Esophagus muscularis mucosa (tissue), 4 donors: ENCODE measurements at places on chromosomes 2 and 18. TPM values are rescaled to one million over a fixed set of nuclear protein-coding genes. Genes with fewer than 3 reads are reported as not detected.

DNA sequence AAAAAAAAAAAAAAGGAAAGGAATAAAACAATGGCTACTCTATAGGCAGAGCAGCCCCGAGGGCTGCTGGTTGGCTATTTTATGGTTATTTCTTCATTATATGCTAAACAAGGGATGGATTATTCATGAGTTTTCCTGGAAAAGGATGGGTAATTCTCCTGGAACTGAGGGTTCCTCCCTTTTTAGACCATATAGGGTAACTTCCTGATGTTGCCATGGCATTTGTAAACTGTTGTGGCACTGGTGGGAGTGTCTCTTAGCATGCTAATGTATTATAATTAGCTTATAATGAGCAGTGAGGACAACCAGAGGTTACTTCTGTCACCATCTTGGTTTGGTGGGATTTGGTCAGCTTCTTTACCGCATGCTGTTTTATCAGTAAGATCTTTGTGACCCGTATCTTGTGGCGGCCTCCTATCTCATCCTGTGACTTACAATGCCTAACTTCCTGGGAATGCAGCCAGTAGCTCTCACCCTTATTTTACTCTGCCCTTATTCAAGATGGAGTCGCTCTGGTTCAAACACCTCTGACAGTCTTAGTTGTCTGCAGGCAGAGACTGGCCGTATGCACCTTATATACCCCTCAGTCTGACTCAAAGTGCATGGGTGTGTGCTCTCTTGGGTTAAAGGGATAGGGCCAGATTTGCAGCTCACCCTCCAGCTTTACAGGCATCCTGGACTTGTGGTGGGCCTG lies 57.7 kb downstream of the HAUS1 start:
- no peak overlapping the region for H3K27ac ChIP-seq
- DNase-seq = no peak
- H3K4me3 ChIP-seq = no peak overlapping the region

DNA sequence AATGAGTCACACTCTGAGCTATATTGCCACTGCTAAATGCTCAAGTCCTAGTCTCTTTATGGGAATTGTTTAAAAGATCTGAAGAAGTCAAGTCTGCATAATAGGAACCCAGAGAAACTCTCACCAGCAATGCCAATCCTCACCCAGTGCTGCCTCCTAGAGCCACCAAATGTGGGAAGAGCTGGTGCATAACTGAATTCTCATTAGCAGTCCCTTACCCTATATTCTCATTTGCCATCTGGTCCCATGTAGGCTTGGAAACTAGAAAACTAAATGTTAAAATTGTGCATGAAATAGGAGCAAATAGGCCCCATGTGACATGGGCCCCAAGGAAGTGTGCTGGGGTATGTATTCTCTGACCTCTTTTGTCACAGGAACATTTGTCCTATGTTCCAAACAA lies 224.4 kb upstream of the SMAD2 start:
- H3K27ac ChIP-seq = peak overlapping the region; percentile 81
- no peak for DNase-seq
- H3K4me1 ChIP-seq = peaks cover 45% of the 10 kb centered on the region
- H3K4me3 ChIP-seq = no peak overlapping the region

GRCh38 chr2:69589973-69590652 lies 53.4 kb downstream of the AAK1 start:
- H3K4me1 ChIP-seq = peaks cover 14% of the 10 kb centered on the region
- no peaks in the 10 kb centered on the region for H3K27me3 ChIP-seq
- no peak overlapping the region for H3K4me3 ChIP-seq
- DNase-seq = no peak

DNA sequence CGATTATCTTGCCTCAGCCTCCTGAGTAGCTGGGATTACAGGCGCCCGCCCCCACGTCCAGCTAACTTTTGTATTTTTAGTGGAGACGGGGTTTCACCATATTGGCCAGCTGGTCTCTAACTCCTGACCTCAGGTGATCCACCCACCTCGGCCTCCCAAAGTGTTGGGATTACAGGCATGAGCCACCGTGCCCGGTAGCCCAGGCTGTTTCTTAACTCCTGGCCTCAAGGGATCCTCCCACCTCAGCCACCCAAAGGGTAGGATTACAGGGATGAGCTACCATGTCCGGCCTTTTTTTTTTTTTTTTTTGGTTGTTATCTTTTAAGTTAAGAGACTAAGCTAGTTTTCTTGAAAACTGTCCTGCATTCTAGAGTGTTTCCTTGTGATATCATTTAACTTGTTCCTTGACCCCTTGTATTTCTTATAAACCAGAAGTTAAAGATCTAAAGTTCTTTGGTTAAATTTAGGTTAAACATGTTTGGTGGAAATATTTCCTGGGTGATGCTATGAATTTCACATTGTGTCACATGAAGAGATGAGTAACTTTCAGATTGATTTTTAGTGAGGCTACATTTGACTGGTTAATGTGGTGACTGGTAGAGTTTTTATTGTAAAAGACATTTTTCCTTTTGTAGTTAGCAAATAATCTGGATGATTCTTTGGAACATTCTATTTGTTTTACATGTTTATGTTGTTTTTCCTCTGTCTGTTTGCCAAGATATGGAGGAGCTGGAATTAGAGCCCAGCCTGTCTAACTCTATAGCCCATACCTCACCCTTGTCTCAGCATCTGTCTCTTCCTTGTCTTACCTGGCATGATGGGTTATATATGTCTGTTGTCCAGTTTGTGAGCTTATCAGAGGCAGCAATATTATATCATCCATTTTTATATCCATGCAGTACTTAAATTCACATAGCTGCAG lies 5.2 kb downstream of the NCAPH start:
- no peaks in the 10 kb centered on the region for H3K27me3 ChIP-seq
- H3K27ac ChIP-seq = no peak overlapping the region
- H3K36me3 ChIP-seq = no peaks in the 10 kb centered on the region

DNA sequence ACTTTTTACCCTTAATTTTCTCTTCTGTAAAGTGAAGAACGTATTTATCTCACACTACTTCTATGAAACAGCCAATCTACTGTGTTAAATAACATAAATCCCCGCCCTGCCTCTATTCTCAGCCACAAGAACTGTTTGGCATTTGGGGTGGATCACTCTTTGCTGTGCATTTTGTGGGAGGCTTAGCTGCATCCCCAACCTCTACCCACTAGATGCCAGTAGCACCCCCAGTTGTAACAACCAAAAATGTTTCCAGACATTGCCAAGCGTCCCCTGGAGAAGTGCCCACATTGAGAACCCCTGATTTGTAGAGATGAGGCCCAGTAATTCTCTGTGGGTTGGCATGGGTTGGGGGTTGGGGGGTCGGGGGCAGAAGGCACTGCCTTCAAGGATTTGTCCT lies 94.7 kb upstream of the BOD1L2 start:
- H3K4me1 ChIP-seq = no peaks in the 10 kb centered on the region
- no peak for DNase-seq

- no peaks in the 10 kb centered on the region for H3K27me3 ChIP-seq
- no peak overlapping the region for H3K4me3 ChIP-seq
- H3K27ac ChIP-seq = no peak overlapping the region
- no peaks in the 10 kb centered on the region for H3K36me3 ChIP-seq
- no peaks in the 10 kb centered on the region for H3K4me1 ChIP-seq
Measured at GRCh38 chr2:231932985-231933915, 7.1 kb upstream of the NPPC start.

DNA sequence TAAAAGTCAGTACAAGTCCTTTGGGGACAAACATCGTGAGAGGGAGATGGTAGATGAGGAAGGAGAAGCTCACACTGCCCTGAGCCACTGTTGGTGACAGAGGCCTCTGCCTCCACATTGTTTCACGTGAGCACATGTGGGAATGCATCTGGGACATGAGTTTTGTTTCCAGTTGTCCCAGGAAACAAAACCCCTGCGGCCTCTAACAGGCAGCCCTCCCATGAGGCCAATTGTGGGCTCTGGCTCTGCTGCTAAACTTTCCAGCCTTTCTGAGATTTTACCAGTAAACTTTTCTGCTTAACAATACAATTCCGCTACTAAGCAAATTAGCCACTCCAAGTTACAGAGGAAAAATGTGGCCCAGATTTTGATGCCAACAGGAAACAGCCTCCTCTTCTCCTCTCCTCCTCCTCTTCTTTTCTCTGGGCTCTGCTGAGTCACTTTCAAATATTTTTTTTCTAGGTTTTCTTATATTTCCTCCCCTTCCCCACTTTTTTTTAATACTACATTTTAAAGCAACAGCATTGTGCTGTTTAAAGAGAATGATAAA lies 23.4 kb upstream of the LRRC30 start:
- H3K27ac ChIP-seq = no peak overlapping the region
- DNase-seq = no peak
- H3K4me3 ChIP-seq = no peak overlapping the region
- H3K36me3 ChIP-seq = no peaks in the 10 kb centered on the region
- H3K4me1 ChIP-seq = peaks cover 18% of the 10 kb centered on the region

- H3K27me3 ChIP-seq = no peaks in the 10 kb centered on the region
- H3K4me3 ChIP-seq = no peak overlapping the region
- H3K4me1 ChIP-seq = peaks cover 18% of the 10 kb centered on the region
- no peak for DNase-seq
- H3K36me3 ChIP-seq = no peaks in the 10 kb centered on the region
- H3K27ac ChIP-seq = no peak overlapping the region
Measured at GRCh38 chr2:107411267-107411666, 415.4 kb upstream of the RGPD4 start.

DNA sequence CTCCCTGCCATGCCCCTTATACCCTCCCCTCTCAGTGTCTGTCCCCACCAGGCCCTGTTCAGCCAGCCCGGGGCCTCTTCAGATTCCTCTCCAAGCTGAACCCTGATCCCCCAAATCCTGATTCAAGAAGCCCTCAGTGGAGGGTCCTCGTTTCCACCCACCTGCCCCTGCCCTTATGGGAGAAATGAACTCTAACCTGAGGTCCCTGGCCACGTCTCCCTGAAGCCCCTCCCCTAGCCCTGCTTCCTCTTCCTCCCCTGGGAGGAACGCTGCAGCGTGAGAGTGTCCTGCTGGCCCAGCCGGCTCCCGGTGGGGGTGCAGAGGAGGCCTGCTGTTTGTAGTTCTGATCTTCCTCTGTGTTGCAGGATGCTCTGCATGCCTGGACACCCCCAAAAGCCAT lies 56.7 kb upstream of the GLI2 start:
- H3K27ac ChIP-seq = no peak overlapping the region
- no peak for DNase-seq
- no peaks in the 10 kb centered on the region for H3K36me3 ChIP-seq
- H3K4me3 ChIP-seq = no peak overlapping the region
- peaks cover 66% of the 10 kb centered on the region for H3K27me3 ChIP-seq

DNA sequence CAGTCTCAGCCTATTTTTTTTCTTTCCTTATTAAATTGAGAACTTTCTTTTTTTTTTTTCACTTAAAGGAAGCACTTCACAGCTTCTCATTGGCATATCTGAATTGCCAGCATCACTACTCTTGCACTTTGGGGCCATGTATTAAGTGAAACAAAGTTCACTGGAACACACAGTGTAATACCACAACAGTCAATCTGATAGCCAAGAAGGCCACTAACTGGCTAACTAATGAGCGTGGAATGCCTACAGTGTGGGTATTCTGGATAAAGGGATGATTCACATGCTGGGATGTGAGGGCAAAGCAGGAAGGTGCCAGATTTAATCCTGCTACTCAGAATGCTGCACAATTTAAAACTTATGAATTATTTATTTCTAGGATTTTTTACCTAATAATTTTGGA lies 11.7 kb upstream of the C18orf63 start:
- no peaks in the 10 kb centered on the region for H3K27me3 ChIP-seq
- no peak overlapping the region for H3K4me3 ChIP-seq
- H3K36me3 ChIP-seq = no peaks in the 10 kb centered on the region
- H3K27ac ChIP-seq = no peak overlapping the region

- no peak overlapping the region for H3K4me3 ChIP-seq
- DNase-seq = no peak
- no peaks in the 10 kb centered on the region for H3K36me3 ChIP-seq
- no peaks in the 10 kb centered on the region for H3K27me3 ChIP-seq
- H3K27ac ChIP-seq = no peak overlapping the region
Measured at GRCh38 chr2:127379712-127380355, 7.9 kb downstream of the MAP3K2 start.

DNA sequence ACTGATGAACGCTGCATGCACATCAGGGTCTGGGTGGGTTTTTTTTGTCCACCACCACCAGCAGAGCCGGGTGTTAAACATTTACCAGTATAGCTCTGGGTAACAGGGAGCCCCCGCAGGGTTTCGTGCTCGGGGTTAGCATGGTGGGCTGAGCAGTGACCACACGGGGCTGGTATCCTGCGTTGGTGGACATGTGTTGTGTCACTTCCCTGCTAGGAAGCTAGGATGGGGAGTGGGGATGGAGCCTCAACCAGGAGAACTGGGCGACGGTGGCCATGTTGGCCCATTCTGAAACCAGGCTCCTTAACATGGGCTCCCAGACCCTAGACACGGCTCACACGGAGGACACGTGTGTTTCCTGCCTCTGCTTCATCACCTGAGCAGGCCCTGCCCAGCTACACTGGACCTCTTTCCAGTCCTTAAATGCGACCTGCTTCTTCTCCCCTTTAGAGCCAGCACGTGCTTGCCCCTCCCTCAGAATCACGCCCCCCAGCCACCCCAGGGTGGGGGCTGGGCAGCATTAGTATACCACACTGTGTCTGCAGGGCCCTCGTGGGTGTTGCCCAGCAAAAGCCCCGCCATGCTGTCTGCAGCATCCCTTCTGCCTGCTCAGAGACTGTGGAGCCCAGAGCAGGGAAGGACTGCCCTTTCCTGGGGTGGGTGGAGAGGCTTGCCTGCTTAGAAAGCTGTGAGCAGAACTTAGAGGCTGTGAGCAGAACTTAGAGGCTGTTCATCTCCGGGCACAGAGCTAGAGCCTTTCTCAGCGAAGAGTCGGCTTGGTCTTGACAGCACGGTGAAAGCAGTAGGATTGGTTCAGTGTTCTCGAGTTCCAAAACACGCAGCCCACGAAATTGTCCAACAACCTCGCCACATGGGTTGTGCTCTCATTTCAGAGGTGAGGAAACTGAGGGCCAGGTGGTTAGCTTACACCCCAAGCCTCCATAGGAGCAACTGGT lies 142.1 kb downstream of the KLHL29 start:
- peaks cover 51% of the 10 kb centered on the region for H3K4me1 ChIP-seq
- no peaks in the 10 kb centered on the region for H3K27me3 ChIP-seq
- H3K36me3 ChIP-seq = no peaks in the 10 kb centered on the region
- H3K4me3 ChIP-seq = no peak overlapping the region

GRCh38 chr2:17971531-17972125 lies 93.2 kb downstream of the KCNS3 start:
- peak; percentile 37 for DNase-seq
- H3K36me3 ChIP-seq = no peaks in the 10 kb centered on the region
- H3K27me3 ChIP-seq = no peaks in the 10 kb centered on the region
- peaks cover 4% of the 10 kb centered on the region for H3K4me1 ChIP-seq
- H3K4me3 ChIP-seq = no peak overlapping the region

Gene LBX2
- total RNA-seq = 0.32 TPM

Gene GRB14
- total RNA-seq = 6.3 TPM

Gene LDLRAD4
- total RNA-seq = 20.4 TPM

Gene RAB17
- 3.7 TPM for total RNA-seq

Gene ZSWIM2
- total RNA-seq = not detected

Gene METTL4
- total RNA-seq = 5.5 TPM

Gene RETSAT
- total RNA-seq = 48.2 TPM

Gene ACMSD
- not detected for total RNA-seq

Gene LYG1
- not detected for total RNA-seq

Gene PSD4
- total RNA-seq = 3.8 TPM

Gene COL3A1
- total RNA-seq = 480 TPM

Gene PROM2
- total RNA-seq = 1.4 TPM
